ENCODE measurements at places on chromosomes 7 and 10.
A peak's percentile ranks its signal among the peaks of the same experiment; 100 is the strongest.

DNA sequence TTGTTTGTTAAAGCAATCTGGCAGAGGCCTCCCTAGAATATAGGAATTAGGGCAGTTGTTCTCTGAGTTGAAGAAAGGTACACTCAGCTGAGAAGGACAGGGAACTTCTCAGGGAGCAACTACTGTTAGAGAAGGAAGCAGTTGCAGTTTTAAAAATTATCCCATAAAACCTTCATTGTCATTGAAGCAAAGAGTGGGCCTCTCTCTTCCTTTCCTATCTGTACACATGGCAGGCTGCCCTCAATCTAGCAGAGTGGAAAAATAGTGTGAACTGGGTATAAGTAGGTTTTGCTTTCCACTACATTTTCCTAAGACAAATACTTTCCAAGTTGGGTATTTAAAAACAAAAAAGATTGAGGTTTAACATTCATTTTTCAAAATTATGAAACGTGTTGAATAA lies 236.7 kb upstream of the KLF14 start:
- DNase-seq: no peak

DNA sequence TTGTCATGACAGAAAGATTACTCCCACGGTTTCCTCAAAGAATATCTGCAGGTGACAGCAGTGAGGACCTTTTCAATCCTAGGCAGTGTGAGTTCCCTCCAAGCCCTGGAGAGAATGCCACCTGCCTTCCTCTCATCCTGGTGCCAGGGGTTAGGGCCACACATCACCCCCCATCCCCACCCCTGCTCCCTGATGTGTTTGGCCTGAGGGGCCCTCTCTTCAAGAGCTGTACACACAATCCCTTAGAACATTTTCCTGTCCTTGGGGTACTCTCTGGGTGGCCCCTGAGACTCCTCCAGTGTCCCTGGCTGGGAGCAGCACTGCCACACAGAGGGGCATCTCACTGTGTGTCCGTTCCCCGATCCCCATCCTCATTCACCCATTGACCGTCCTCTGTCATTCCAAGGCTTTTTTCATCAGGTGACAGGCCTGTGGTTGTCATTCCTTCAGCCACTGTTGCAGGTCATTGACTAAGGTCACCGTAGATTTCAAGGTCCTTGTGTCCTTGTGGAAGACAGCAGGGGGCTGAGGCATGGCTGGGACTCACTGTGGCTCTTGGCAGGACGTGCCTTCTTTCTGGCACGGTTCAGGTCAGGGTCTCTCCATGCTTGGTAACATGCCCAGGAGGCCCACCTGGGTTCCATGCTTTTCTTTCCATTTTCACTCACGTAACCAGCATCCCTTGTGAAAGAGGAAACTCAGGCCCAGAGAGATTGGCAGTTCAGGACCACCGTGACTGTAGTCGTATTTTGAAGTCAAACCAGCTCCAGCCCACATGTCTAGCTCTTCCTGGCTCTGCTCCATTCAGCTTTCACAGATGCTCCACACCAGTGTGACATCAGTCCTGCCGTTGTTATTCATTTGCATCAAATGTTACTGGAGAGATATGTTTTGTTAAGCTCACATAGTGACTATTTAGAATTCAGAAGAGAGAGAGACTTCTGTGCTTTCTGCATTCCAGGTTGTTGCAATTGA lies 26.8 kb upstream of the BTBD16 start:
- DNase-seq: no peak

DNA sequence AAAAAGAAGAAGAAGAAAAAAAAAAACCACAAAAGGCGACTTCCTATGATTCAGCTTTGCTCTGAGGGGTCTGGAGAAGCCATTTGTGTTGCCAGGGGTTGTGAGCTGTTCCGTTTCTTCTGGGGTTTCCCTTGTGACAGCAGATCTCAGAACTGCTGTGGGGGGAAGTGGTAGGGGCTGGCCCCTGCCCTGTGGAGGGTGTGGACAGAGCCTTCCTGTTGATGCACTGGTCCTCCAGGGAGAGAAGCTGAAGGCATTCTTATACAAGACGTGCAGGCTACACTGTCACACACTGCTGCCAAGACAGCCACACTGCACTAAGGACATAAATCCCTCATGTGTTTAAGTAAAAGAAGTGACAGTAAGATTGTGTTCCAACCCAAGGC lies 17.3 kb upstream of the CSGALNACT2 start:
- no peak for DNase-seq

- no peak for DNase-seq
Observed at GRCh38 chr7:139953229-139953628, 109.5 kb downstream of the PARP12 start.

DNA sequence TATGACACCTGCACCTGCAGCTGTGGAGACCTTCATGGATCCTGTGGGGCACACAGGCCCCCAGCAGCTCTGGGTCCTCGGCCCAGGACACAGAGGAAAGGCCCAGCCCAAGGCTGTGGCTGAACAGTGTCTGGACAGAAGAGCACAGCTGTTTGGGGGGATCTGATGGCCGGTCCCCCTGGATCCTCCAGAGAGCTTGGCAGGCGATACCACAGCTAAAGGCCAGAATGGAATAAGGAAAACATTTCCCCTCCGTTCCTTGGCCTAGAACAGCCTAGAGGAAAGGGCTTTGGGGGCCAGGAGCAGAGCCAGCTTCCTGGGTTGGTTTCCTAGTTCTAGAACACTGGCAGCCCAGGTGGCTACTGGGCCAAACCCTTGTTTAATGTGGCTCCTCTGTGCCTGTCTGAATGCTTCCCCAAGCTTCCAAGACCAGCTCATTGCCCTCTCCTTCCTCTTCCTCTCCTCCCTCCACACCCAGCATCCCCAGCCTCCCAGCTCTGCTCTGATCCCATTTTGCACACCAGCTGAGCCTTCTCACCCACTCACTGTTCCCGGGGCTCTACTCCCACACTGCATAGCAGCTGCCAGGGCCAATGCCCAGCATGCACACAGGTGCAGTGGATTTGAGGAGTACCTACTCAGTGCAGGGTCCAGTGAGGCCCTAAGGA lies 46.9 kb downstream of the GPAM start:
- no peak for DNase-seq

DNA sequence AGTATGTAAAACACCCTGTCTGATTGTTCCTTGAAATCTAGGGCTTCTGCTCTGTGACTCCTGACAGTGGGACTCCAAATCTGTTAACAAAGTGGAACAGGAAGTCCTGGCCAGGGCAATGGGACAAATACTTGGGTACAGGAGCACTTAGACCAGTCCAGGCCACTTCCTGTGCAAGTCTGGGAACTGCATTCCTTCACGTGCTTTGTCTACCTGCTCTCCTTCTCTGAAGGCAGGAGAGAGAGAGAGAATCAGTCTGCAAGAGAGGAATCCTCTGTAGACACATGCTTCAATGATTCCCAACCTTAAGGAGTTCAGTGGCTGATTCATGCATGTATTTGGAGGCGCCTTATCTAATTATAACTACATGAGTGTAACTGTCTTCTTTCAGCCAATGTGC lies 530.2 kb downstream of the GATA3 start:
- no peak for DNase-seq

DNA sequence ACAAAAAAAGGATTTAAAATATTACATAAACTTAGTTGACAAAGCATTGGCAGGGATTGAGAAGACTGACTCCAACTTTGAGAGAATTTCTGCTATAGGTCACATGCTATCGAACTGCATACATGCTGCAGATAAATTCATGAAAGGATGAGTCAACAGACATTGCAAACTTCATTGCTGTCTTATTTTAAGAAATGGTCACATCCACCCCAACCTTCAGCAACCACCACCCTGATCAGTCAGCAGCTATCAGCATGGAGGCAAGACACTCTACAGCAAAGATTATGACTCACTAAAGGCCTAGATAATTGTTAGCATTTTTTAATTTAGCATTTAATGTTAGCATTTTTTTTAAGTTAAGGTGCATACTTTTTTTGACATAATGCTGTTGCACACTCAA lies 73.6 kb downstream of the AGK start:
- DNase-seq: no peak

GRCh38 chr10:124104011-124104627 lies 10.7 kb upstream of the CHST15 start:
- DNase-seq: no peak

GRCh38 chr7:105173586-105173985 lies 159.6 kb downstream of the KMT2E start:
- DNase-seq: no peak

GRCh38 chr10:29634764-29635625 lies at the start of gene SVIL:
Gene SVIL (minus strand): TSS chr10:29634971. CDS start chr10:29555058, 79,913 bp downstream.
- peak; percentile 73 for DNase-seq

- peak; percentile 14 for DNase-seq
Observed at GRCh38 chr7:108581655-108582491, 12.2 kb downstream of the DNAJB9 start.

DNA sequence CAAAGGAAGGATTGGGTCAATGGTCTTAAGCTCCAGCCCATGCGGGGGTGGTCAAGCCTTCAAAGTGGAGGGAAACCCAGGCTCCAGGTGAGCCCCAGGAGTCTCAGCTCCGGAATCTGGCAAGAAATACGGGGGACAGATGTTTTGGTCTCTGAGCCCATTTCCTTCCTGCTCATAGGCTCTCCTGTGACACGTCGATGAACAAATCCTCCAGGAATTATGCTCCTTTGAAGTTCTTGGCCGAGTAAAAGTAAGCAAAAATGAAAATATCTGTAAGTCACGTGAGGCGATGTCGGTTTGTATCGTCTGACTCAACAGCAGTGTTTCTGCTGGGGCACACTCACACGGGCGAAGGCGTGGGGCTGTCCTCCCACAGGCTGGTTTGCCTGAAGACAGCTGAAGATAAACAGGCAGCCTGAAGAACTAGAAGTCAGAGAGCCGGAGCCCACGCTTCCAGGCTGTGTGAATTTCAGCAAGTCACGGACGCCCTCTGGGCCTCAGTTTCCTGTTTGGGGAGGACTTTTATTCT lies 52.6 kb upstream of the SMNDC1 start:
- DNase-seq: peak; percentile 92

GRCh38 chr7:25624833-25625232 lies 396.5 kb upstream of the NPVF start:
- no peak for DNase-seq

DNA sequence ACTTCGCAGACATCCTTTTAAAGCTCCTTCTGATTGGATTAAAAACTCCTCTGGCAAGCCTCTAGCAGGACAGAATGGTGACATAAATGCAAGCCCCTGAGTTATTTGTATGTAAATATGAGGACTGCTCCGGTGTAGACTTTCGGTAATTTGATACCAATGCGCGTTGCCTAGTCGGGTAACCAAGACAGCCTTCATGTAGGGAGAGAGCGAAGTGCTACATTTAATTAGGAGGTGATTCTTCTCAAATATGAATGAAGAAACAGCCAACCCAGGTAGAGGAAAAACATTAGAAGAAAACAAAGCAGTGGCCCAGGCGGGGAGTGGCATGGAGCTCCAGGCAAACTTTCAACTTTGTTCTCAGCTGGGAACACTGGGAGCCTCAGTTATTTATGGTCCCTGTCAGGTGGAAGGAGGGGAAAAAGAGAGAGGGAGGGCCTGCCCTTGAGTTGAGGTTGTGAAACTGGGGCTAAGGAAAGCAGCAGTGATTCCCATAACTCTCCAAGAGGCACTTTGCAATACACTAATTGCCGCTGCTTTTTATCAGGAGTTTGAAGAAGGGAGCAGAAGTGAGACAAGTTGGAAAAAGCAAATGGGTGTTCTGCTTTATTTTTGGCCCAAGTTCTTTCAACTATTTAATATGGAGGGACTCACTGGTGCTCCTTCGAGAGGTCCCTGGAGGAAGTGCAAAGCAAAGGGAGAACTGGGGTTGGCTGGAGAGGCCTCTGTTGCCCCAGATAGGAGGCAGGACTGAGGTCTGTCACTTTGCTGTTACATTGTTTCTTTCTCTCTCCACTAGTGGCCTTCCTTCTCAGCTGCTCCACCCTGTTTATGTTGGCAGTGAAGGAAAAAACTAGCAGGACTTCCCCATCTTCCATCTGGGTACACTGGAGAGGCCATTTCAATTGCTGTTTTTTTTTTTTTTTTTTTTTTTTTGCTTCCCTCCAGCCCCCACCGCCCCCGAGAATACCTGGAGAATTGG lies 234.6 kb upstream of the CCDC6 start:
- DNase-seq: peak; percentile 22

GRCh38 chr10:69456880-69457693 lies 5.8 kb downstream of the TSPAN15 start:
- DNase-seq: no peak

GRCh38 chr10:116269619-116270018 lies 3.4 kb downstream of the GFRA1 start:
- no peak for DNase-seq

DNA sequence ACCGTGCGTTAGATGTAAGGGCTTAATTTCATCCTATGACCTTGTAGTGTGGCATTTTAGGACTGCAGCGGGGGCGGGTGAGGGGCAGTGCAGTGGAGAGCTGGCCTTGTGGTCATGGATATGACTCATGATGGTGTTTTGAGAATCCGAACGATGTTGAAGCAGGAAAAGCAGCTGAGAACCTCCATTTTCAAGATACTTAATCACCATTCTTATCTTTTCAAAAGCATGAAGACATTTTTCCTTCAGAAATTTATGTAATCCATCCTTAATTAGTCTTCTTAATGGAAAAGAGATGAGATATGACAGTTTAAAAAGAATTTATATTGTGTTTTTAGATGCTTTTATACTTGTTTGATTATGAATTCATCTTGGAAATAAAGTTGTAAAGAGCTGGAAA lies 9.6 kb downstream of the ATP5F1C start:
- DNase-seq: peak; percentile 90

DNA sequence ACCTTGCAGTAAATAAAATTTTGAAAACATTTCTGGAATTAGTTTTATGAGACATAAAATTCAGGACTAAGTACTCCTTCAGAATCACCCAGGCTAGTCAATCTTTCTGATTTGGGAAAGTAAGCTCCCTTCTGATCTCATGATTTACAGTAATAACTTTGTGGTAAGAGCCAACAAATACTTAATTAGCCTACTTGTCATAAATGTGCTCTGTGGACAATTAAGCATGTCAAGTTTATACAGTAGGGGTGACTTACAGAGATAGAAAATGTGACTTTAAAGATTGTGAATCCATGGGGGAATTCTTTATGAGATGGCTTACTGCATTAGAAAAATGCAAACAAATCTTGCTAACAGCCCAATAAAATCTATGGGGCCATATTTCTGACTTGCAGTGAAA lies 616.9 kb upstream of the GHITM start:
- no peak for DNase-seq

DNA sequence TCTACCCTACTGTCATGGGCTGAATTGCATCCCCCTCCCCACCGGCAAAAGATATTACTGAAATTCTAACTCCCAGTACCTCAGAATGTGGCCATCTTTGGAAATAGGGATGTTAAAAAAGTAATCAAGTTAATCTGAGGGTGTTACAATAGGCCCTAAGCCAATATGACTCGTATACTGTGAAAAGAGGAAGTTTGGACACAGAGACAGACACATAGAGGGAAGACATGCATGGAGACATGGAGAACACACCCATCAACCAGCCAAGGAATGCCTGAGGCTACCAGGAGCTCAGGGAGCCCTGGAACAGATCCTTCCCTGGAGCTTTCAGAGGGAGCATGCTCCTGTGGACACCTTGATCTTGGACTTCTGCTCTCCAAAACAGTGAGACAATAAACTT lies 138.2 kb upstream of the ADO start:
- DNase-seq: no peak

GRCh38 chr10:114374053-114374791 lies 30.1 kb downstream of the AFAP1L2 start:
- no peak for DNase-seq

GRCh38 chr7:28942168-28942567 lies 16.0 kb downstream of the TRIL start:
- DNase-seq: no peak

- DNase-seq: no peak
Observed at GRCh38 chr7:76071316-76072242, 23.7 kb downstream of the MDH2 start.

- no peak for DNase-seq
Observed at GRCh38 chr7:117020591-117020973, 67.3 kb downstream of the ST7 start.
